ENCODE measurements at places on chromosomes 1 and 21.

DNA sequence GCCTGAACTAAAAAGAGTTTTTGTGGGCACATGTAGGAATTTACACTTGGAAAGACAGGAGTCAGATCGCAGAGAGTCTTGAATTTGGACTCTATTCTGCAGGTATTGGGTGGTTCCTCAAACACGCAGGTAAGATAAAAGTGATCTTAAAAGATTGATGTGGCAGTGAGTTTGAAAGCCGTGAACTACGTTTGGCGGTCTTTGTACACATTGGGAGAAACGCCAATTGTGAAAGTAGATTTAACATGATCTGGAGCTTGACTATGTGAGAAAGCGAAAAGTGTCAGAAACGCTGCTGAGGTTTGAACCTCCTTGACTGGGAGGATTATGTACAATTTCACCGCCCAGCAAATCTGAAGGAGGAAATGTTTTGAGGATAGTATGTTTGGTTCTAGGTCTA, 1.5 kb upstream of the PPP2R5A start:
- no peak for DNase-seq

DNA sequence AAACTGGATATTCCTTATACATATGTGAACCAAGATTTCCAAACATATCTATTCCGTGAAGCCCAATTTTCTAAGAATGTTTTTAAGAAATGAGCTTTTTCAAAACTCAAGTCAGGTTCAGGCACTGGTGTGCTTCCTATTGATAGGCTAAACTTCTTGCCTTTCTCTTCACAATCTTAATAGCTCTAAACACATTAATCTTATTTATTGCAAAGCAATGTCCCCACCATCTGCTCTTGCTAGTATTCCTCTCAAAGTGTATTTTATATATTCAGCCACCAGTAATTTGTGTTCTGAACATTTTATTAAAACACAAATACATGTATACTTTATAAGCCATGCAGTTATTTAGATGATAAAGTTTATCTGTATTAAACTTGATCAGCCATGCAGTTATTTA, 11.5 kb downstream of the ZNF281 start:
- no peak for DNase-seq

- DNase-seq = no peak
Measured at GRCh38 chr1:172321451-172321850, 99.0 kb upstream of the C1orf105 start.

DNA sequence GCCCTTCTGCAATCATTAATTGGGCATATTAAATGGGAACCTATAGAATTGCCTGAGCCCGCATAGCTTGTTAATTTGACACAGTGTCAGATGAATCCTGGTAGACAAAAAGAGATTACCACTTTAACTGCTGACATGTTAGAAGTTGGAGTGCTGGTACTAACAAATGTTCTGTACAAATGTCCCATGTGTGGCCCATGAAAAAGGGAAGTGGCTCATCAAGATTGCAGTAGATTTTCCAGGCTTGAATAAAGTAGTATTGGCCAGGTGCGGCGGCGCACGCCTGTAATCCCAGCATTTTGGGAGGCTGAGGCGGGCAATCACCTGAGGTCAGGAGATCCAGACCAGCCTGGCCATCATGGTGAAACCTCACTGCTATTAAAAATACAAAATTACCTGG, 45.6 kb downstream of the GNPAT start:
- DNase-seq = no peak

- DNase-seq = no peak
Measured at GRCh38 chr1:36560177-36560576, 77.5 kb upstream of the CSF3R start.
